ENCODE measurements at places on chromosomes 4 and X.

DNA sequence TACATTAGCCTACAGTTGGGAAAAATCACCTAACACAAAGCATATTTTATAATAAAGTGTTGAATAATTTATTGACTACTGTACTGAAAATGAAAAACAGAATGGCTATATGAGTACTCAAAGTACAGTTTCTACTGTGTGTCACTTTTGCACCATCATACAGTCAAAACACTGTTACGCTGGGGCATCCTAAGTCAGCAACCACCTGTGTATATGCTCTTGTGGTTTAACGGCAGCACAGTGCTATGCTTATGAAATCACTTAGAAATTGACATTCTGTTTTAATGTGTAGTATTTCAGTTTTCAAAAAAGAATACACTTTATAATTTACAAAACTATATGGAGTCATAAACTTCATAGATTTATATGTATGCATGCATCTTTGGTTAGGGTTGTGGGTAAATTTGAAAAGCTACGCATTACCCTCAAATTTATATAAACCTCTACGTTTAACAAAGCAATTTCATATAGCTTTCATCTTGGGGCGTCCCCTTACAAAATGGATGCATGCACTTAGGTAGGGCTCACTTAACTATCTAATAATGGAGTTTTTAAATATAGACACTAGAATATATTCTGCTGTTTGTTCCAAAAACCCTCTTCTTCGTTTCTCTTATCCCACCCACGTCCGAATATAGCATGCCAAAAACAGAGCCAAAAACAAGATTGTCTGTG lies 690 bp upstream of the NEIL3 start:
- no peak for DNase-seq

DNA sequence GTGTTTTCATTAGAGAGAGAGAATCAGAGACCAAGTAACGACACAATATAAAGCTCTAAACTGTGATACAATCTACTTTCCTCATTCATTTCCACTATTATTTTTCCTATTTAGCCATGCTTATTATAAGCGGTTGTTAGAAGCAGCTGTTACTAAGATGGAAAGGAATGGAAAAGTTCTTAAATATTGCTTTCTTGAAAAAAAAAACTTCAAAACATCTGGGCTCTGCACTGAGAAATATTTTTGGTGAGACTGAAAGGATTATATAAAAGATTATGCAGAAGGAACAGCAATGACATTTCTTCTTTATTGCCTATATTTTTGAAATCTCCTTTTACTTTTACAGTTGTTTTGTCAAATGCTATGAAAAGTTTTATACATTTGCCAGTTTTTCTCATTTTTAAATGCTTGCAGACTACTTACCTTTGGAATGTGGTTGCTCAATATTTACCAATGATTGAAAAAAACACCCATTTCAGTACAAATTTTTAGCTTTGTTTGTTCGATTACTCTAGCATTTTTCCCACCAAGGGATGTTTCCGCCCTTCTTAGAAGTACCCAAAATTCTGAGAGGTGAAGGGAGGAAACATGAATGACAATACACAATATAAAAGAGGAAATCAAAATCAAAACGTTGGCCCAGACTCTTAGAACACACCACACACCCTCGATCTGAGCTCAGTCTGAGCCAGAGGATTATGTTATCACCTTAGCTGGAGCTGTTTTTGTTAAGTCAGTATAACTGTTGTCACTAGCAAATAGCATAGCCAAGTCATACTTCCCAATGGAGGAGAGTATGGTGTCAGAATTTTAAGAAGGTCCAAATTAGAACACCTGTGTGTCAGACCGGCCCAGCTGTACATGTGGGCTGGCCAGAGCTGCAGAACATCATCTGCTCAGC lies 18.4 kb downstream of the DKK2 start:
- no peak for DNase-seq

- DNase-seq: no peak
Measured at GRCh38 chrX:72045552-72046277, 86.0 kb downstream of the RTL5 start.

DNA sequence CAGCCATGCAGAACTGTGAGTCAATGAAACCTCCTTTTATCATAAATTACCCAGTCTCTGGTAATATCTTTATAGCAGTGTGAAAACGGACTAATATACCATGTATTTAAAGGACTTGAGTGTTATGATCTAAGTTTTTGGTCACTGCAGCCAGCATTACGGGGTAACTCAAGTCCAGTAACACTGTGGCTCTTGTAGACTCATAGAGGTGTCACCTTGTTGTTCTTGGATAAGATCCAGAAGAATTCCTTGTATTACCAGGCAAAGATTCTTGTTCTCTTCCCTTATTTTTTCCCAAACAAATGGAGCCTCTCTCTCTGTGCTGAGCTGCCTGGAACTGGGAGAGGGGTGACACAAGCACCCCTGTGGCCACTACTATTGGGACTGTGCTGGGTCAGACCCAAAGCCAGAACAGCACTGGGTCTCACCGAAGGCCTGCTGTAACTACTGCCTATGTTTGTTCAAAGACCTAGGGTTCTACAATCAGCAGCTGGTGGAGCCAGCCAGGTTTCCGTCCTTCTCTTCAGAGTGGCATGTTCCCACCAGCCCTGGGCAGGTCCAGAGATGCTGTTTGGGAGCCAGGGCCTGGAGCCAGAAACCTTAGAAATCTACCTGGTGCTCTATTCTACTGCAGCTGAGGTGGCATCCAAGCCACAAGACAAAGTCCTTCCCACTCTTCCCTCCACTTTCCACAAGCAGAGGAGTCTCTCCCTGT lies 43.7 kb upstream of the MED14 start:
- no peak for DNase-seq

- no peak for DNase-seq
Measured at GRCh38 chrX:131424895-131425294, 119.0 kb upstream of the OR13H1 start.
